ENCODE measurements at places on chromosomes 4 and X.

DNA sequence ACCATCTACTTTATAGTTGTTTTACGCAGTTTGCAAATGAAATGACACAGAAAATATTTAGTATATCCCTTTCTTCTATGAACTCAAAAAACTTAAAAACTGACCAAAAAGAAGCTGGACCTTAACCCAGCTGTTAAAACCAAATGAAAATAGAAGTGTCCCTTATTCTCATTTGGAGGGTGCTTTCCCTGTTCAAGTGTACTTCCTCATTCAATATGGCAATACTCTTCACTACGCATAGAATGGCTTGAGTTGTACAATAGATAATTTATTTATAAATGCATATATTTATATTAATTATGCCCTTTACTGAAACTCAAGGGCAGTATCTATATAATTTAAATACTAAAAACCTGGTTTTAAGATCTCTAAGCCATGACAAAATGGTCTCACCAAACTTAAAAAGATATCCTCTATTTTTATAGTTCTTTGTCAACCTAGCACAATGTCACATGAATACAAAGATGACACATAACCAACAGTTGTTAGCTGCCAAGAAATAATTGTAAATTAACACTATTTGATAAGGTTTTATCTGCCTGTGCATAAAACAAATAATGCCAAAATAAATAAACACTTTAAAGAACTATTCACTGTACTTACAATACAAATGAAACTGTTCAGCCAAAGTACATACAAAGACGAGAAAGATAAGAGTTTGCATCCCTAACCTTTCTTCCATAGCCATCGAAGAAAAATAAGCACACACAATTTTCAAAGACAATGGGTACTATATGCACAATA is 25.2 kb downstream of the YTHDC1 start:
- no peak for DNase-seq

- DNase-seq, result no peak
Observed at GRCh38 chrX:150364347-150365050, 1.4 kb downstream of the MAMLD1 start.

DNA sequence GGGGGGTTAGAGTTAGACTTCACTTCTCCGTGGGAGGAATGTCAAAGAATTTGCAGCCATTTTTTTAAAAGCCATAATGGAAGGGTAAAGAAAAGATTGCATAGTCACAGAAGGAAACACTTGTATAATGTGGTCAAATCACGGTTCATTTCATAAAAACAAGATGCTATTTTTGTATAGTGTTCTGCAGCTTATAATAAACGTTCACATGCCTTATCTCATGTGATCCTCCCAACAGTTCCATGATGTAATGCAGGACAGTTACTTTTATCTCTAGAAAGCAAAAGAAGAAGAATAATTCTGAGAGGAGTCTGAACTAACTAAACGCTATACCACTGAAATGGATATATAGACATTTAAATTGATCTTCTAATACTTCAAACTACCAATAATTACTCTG is 71.3 kb upstream of the CAMK2D start:
- DNase-seq, result no peak

- DNase-seq, result no peak
Observed at GRCh38 chr4:97525236-97525635, 618.0 kb downstream of the STPG2 start.

GRCh38 chr4:119302073-119302832 is 19.7 kb downstream of the FABP2 start:
- no peak for DNase-seq

Measured in T47D (cell line).